ENCODE measurements at places on chromosomes 7 and 10.
A peak's percentile ranks its signal among the peaks of the same experiment; 100 is the strongest.

DNA sequence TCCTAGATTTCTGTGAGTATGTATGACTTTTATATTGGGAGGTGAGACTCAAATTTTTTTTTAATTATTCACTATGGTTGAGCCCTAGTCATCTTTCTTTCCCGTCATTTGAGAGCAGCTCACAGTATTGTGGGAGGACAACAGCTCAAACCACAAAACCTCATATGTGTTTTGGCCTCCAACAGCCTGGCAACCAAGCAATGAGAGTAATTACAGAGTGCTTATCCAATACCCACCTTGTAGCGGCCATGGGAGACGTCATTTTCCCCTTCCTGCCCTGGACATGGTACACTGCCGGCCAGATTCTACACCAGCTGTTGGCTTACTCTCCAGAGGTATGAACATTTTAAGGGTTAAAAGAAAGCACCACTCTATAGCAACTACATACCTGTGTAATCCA, 49.1 kb downstream of the DOCK4 start:
- DNase-seq = no peak

DNA sequence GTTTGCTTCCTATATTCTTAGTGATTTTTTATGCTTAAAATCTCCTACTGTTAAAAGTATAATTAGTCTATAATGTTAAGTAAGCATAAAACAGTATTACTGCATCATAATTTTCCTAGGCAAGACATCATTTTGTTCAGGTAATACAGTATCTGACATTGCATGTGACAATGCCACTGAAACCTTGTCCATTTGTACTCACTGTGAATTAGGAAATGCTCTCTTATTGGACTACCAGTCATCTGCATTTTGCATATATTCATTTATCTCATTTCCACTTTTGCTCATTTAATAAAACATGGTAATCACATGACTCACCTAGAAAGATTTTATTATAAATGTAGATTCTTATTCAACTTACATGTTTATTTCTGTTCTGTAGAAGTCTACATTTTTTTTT, 379.1 kb downstream of the ETV1 start:
- DNase-seq = no peak

- DNase-seq = no peak
Measured at GRCh38 chr10:97689559-97690020, 2.5 kb upstream of the AVPI1 start.

DNA sequence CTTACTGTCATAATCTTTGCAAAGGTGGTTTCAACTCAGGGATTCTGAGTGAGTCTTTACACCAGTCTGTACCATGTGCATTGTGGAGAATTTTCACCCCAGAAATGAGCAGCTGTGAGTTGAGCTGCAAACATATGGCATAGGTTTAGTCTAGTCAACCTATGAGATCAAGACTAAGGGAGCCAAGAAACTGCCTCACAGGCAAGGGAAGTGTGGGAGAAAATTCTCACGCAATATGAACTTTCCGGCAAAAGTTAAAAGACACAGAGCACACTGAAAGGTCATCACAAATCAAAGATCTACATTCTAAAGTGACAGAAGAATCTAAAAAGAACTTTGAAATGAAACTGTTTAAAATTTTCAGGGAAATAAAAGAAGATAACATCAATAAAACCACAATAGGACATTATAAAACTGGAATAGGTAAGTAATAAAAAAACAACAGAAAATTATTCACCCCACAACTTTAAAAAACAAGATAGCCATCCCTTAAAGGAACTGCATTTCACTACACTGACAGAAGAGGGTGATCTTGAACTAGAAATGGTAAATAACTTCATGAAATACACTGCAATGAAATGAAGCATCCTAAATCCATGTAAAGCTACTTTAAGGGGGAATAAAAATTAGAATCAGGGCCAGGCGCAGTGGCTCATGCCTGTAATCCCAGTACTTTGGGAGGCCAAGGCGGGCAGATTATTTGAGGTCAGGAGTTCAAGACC, 63.5 kb downstream of the LGI1 start:
- DNase-seq = no peak

- DNase-seq = peak; percentile 37
Measured at GRCh38 chr10:103986360-103986759, 19.4 kb downstream of the SLK start.

All from CD4-positive, alpha-beta T cell treated with Interleukin-10 for 1 hour (primary cell).